ENCODE measurements at places on chromosomes 12 and 14.

DNA sequence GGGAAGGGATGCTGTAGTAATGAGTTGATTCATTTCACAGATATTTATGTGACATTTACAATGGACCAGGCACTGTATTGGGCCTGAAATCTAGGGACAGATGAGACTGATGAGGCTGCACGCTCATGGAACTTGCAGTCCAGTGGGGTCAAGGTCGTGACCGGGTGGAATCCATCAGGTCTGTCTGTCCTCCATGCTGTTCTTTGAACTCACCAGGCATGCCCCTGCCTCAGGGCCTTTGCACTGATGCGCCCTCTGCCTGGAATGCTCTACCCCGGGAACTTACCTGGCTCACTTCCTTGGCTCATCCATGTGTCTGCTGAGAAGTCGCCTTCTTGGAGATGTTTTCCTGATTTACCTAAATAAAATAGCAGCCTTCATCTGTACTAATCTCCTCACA, 200.1 kb downstream of the VRK1 start:
- no peak for DNase-seq

DNA sequence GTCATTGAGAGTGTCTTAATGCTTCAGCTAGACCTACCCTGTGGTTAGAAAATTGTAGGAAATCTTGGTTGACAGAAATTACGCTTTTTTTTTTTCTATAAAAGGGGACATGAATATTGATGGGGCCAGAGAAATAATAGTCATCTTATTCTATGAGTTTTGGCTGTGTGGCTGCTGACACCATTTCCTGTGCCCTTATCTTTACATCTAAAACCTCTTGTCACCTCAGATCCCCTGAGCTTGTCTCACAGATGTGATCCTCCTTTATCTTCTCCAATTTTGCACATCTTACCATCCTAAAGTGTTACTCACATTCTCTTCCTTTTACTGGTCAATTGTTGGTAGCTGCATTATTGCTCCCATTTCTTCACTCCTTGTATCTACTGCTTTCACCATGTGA, 36.1 kb downstream of the ASCL1 start:
- no peak for DNase-seq

DNA sequence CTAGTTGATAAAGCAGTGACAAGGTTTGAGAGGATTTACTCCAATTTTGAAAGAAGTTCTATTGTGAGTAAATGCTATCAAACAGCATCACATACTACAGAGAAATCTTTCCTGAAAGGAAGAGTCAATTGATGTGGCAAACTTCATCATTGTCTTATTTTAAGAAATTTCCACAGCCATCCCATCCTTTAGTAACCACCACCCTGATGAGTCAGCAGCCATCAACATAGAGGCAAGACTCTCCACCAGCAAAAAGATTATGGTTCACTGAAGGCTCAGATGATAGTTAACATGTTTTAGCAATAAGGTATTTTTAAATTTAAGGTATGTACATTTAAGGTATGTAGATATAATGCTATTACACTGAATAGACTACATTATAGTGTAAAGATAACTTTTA, 122.1 kb upstream of the ARHGAP5 start:
- DNase-seq: no peak

- no peak for DNase-seq
These were observed 6.8 kb upstream of the BEGAIN start for GRCh38 chr14:100593751-100594624.

DNA sequence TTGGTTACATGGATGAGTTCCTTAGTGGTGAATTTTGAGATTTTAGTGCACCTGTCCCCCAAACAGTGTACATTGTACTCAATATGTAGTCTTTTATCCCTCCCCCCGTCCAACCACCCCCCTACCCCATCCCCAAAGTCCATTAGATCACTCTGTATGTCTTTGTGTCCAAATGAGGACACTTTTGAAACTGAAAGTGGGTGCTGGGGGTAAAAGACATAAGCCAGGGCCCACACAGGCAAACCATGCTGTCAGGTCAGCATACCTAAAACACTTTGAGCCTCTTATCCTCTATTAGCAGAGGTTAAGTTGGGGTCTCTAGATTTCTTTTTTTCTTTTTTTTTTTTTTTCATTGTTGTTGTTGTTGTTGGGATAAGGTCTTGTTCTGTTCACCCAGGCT, 31.3 kb upstream of the KICS2 start:
- DNase-seq: no peak

GRCh38 chr14:99201351-99202073, 70.5 kb downstream of the BCL11B start:
- no peak for DNase-seq

- DNase-seq: no peak
These were observed 414.1 kb downstream of the KCNH5 start for GRCh38 chr14:62631176-62631575.

DNA sequence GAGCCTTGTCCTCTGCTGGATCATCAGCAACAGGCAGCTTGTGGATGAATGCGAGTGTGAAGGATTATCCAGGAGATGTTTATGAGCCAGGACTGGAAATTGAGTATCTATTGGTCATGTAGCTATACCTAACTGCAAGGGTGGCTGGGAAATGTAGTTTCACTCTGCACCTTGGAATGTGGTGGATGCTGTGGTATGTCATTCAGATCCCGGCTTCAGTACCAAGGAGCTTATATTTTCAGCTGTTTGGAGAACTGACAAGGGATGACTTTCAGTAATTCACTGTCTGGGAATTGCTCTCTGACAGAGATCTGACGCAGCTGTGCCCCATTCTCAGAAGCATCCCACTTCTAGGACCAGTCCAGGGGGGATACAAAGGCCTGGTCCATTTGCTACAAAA, 792.3 kb upstream of the NOVA1 start:
- no peak for DNase-seq

DNA sequence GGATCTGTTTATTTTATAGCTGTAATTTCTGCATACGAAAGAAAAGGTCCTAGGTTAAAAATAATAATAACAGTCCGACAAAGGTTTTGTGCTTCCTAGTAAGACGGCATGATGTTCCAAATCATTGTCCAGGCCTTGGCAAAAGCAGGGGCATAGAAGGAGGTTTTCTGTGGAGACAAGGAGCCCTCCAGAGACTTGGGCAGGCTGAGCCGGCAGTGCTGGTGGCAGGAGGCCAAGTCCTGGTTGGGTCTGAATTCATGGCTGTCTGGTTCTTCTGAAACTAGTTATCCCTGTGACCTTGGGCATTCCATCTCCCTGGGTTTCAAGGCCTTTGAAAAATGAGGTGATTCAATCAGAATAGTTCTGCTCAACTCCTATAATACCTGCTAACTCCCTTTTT, 44.0 kb downstream of the KCNK13 start:
- no peak for DNase-seq

DNA sequence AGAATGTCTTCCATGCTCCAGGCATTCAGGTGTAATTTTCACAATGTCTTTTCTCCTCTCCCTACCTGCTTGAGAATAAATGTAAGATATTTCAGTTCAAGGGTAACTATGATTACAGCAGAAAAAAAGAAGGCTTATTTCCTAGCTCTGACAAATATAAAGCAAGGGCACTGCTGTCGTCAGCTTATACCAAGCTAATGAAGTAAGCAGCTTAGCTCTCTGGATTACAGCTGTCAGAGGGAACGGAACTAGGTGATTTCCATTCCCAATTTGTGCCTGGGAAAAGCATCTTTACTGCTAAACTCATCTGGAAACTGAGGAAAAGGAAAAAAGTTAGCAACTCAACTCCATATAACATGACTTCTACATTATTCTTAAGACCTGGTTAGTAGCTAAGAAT, 56.5 kb downstream of the ZFYVE26 start:
- no peak for DNase-seq

GRCh38 chr12:68876461-68876860, 56.5 kb downstream of the CPM start:
- no peak for DNase-seq

- DNase-seq: peak; percentile 25
These were observed 12.9 kb downstream of the NYNRIN start for GRCh38 chr14:24411443-24412389.

DNA sequence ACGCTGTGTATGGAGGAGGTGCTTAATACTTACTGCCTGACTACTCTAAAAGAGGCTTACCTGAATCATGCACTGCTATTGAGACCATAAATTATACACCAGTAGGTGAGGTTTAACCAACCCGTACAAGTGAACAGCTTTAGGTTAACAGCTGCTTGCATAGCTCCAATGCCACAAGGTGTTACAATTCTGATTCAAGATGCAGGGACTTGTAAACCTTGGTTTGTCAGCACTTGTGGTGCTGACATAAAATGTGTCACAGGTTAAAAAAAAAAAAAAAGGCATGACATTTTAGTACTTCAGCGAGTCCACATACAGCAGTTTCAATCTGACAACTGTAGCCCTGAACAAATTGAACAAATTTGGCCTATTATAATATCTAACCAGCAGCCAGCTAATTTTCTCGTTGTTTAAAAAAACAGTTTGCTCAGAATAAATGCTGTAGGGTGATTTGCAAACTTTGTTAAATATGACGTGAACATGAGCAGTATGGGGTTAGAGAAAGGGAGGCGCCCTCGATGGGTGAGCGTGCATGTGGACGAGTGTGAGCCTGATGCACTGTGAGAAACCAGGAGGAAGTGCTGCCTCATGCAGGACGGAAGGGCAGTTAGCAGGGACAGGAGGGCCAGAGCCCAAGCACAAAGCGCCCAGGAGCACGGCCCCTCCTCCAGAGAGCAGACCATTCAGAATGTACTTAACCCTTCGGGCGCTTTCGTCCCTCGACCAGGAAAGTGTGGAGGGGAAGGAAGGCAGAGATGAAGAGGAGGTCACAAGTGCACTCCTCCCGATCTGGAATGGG, 44.7 kb downstream of the TCHP start:
- DNase-seq: no peak

DNA sequence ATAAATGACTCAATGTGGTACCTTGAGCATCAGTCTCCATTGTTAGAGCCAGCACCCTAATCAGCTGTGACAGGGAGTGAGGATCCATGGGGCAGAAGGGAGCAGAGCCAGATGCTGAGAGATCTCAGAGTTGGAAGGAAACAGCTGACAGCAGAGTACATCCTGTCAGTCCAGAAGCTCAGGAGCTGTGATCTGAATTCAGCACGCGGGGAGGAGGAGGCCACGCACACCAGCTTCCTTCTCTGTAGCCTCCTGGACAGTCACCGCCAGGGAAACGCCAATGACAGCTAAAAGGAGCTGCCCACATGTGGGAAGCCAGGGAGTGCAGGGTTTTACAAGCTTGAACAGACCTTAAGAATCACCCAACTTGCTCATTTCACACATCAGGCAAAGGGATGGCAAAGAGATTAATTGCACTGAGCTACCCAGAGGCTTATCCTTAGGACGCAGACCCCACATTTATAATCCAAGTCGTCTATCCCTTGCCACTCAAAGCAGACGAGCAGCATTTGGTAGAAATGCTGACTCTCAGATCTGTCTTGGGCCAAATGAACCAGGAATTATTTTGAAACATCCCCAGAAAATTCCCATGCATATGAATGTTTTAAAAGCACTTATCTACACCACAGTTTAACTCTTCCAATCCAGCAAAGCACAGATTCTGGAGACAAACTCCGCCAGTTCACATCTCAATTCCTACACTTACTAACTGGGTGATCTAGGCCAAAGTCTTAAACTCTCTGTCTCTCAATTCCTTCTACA, 322.6 kb upstream of the TMTC1 start:
- no peak for DNase-seq

- DNase-seq: no peak
These were observed 170.9 kb downstream of the MSRB3 start for GRCh38 chr12:65449400-65449799.

- DNase-seq: no peak
These were observed 207.8 kb downstream of the CRADD start for GRCh38 chr12:93884794-93885460.

DNA sequence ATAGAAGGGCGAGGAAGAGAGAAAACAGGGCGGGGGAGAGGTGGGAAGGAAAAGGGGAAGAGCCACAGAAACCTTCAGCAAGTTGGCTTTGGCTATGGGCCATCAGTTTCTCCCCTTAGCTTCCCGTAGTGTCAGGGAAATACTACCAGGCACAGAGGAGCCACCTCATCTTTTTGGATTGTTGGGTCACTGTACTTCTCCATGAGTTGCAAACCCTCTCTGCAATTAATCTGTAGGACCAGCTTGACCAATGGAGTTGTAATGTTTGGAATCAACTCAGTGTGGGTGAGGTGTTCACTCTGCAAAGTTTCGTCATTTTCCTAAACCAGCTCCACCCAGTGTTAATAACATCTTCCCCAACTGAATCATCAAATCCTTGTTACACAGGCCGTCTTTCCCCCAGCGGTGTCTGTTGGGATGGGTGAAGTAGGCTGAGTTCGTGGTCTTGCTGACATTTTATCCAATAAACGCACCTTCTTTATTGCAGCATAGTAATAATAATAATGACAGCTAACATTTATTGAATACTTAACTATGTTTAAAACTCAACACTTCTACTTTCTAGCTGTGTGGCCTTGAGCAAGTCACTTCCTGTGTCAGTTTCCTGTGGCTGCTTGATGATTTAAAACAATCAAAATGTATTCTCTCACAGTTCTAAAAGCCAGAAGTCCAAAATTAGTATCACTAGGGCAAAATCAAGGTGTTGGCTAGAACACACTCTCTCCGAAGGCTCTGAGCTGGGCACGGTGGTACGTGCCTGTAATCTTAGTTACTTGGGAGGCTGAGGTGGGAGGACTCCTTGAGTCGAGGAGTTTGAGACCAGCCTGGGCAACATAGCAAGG, 8.1 kb upstream of the GLTP start:
- DNase-seq: no peak

DNA sequence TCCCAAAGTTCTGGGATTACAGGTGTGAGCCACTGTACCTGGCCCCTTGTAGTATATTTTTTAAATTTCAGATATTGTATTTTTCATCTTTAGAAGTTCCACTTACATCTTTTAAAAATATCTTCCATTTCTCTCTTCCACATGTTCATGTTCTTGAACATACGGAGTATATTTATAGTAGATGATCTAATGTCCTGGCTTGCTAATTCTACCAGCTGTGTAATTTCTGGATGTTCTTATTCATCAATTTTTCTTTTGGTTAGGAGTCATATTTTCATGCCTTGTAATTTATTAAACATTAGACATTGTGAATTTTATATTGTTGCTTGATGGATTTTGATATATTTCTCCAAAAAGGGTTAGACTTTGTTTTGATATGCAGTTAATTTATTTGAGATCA, 30.8 kb downstream of the NTN4 start:
- no peak for DNase-seq

- no peak for DNase-seq
These were observed 3.5 kb downstream of the AICDA start for GRCh38 chr12:8609061-8609570.

DNA sequence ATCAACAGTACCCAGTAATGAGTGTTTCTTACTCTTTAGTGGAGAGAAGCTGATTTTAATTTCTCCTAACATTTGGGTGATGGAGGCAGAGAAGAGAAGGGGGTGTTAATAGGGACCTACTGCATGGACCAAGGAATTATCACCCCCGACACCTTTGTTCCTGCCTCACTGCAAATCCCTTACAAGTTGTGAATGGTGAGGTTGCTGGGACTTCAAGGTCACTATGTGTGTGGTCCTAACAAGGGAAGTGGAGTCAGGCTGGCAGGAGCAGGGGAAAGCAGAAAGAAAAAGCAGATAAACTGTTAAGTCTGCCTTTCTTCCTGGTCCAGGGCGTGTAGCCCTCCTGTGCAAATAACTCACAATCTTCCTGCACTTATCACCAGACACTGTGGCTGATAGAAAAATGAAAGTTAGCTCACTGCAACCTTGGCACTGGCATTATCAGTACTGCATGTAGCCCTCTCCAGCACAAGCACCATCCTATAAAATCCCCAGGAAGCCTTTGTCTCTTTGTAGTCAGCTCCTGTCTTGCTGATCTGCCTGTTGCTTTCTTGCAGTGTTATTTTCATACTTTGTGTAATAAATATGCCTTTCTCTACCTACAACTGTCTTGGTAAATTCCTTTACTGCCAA, 112.3 kb upstream of the DNM1L start:
- DNase-seq: no peak
